Type B pancreatic cell (in vitro differentiated cells): ENCODE measurements at places on chromosomes 16 and 17. TPM values are rescaled to one million over a fixed set of nuclear protein-coding genes. Genes with fewer than 3 reads are reported as not detected.

GRCh38 chr16:1800701-1801100 lies 7.2 kb upstream of the IGFALS start:
- DNase-seq = no peak

DNA sequence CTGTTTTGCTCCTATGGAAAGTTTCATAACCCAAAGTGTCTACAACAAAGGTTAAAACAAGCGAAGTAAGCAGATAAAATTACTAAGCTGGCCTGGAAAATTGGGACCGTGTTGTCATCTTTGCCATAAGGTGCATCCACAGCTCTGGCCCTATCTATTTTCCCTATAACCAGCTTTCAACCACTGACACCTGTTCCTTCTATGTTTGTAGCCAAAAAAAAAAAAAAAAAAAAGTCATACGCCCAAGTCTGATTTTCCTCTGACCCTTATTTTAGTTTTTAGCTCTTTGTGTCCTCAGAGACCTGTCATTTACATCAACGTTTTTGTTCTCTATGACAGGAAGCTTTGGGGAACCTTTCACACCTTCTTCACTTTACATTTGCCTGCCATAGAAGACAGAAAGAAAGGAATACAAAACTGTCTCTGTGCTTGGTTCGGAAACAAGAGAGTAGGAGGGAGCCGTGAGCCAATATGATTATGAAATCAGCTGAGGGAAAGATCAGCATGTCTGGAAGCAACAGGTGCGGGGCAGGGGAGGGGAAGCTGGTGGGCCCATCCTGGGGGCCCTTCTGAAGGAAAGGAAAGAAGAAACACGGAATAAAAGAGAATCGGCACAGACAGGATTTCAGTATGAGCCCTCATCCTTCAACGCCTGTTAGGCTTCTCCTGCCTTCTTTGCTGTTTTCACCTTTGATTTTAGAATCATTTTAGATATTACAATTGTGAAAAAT lies 8.5 kb downstream of the HS3ST3A1 start:
- DNase-seq = no peak

DNA sequence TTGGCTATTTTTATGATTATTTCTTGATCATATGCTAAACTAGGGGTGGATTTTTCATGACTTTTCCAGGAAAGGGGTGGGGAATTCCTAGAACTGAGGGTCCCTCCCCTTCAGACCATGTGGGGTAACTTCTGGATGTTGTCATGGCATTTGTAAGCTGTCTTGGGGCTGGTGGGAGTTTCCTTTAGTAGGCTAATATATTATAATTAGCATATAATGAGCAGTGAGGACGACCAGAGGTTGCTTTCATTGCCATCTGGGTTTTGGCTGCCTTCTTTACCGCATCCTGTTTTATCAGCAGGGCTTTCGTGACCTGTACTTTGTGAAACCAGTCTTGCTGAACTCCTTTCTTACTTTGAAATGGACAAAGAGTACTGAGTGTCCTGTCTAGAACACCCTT lies 40.4 kb upstream of the ABCA5 start:
- no peak for DNase-seq

GRCh38 chr16:82580298-82580890 lies 46.4 kb upstream of the CDH13 start:
- DNase-seq = no peak

DNA sequence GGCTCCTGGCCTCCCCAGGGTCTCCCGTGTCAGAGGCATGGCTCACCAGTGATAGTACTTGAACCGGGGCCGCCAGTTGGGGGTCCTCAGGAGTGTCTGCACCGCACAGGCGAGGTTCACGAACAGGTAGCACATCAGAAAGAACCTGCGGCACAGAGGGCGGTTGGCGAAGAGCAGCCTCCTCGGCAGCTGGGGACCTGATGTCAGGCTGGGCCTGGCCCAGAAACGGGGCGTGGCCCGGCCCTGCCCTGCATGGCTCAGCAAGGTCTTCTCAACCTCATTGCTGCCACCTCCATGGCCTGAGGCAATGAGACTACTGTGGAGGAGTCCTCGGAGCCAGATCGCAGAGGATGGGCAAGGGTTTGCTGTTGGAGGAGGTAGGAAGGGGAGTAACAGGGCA lies 4.1 kb upstream of the LCAT start:
- no peak for DNase-seq

GRCh38 chr17:16407911-16408588 lies 7.3 kb upstream of the TRPV2 start:
- DNase-seq = no peak

GRCh38 chr16:84239141-84239769 lies 557 bp downstream of the KCNG4 start:
- DNase-seq = no peak

DNA sequence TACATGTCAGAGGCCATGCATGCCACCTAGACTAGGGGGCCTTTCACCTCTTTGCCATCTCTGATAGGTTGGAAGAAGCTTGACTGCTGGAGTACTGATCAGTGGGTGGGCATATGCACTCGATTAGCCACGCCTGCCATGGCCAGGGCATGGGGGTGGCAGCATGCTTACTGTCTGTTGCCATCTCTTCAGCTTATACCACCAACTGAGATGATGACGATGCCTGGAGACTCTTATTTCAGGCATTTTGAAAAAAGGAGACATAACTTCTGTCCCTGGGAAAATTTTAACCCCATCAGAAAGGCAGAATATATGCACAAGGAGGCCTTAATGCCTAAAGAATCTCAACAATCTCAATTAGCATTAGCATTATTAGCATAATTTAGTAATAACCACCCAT lies 60.8 kb downstream of the MSI2 start:
- DNase-seq = no peak

- DNase-seq = no peak
These were observed 255.5 kb downstream of the CDH13 start for GRCh38 chr16:82882226-82882625.

DNA sequence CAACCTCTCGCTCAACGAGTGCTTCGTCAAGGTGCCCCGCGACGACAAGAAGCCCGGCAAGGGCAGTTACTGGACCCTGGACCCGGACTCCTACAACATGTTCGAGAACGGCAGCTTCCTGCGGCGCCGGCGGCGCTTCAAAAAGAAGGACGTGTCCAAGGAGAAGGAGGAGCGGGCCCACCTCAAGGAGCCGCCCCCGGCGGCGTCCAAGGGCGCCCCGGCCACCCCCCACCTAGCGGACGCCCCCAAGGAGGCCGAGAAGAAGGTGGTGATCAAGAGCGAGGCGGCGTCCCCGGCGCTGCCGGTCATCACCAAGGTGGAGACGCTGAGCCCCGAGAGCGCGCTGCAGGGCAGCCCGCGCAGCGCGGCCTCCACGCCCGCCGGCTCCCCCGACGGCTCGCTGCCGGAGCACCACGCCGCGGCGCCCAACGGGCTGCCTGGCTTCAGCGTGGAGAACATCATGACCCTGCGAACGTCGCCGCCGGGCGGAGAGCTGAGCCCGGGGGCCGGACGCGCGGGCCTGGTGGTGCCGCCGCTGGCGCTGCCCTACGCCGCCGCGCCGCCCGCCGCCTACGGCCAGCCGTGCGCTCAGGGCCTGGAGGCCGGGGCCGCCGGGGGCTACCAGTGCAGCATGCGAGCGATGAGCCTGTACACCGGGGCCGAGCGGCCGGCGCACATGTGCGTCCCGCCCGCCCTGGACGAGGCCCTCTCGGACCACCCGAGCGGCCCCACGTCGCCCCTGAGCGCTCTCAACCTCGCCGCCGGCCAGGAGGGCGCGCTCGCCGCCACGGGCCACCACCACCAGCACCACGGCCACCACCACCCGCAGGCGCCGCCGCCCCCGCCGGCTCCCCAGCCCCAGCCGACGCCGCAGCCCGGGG lies 1.3 kb downstream of the FOXC2 start:
- DNase-seq = no peak

- DNase-seq = no peak
These were observed 38.5 kb downstream of the SLC7A5 start for GRCh38 chr16:87830673-87831420.

SKAP1 gene
- total RNA-seq = 0.43 and 0.79 TPM in 2 replicates

SDK2 gene
- total RNA-seq = 4.6 and 47.3 TPM in 2 replicates

PRPSAP2 gene
- total RNA-seq = 37.0 and 50.7 TPM in 2 replicates
